ENCODE measurements at places on chromosomes 5 and 9. TPM values are rescaled to one million over a fixed set of nuclear protein-coding genes. Genes with fewer than 3 reads are reported as not detected.

P4HA2 gene
- 79.6 TPM for total RNA-seq

GRCh38 chr5:150055326-150056074 lies 30.9 kb downstream of the CSF1R start:
- DNase-seq, result no peak
- no peaks in the 10 kb centered on the region for H3K27me3 ChIP-seq
- no peak overlapping the region for H3K4me3 ChIP-seq
- peaks cover 16% of the 10 kb centered on the region for H3K36me3 ChIP-seq
- no peaks in the 10 kb centered on the region for H3K4me1 ChIP-seq

- H3K27ac ChIP-seq, result no peak overlapping the region
- no peaks in the 10 kb centered on the region for H3K27me3 ChIP-seq
- DNase-seq, result no peak
These were observed 39.0 kb upstream of the TARS1 start for GRCh38 chr5:33401482-33402390.

GRCh38 chr5:43711496-43711895 lies 108.5 kb downstream of the NNT start:
- no peaks in the 10 kb centered on the region for H3K27me3 ChIP-seq
- no peaks in the 10 kb centered on the region for H3K4me1 ChIP-seq
- H3K4me3 ChIP-seq, result no peak overlapping the region
- H3K27ac ChIP-seq, result no peak overlapping the region
- H3K36me3 ChIP-seq, result no peaks in the 10 kb centered on the region

C9orf43 gene
- total RNA-seq, result 0.61 TPM

CARTPT gene
- 0.67 TPM for total RNA-seq

LRRC70 gene
- 2.7 TPM for total RNA-seq

PRDM9 gene
- total RNA-seq, result not detected

SURF6 gene
- total RNA-seq, result 16.0 TPM

DNA sequence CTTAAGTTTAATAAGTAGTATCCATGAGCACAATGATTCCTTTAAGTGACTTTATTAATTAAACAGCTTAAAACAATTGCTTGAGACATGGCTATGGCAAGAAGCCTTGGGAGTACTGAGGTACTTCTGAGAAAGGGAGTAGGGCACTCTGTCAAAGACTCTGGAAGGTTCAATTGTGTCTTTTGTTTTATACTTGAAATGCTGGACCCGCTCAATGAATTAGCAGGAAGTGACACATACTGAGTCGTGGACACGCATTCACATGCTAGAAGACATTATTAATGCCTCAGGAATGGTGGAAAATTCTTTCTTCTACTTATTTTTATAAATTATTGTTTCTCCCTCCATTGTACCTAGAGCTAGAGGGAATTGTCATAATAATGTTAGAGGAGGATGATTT lies 347.3 kb upstream of the ZNF608 start:
- DNase-seq, result no peak
- no peaks in the 10 kb centered on the region for H3K4me1 ChIP-seq
- H3K27me3 ChIP-seq, result no peaks in the 10 kb centered on the region
- H3K36me3 ChIP-seq, result no peaks in the 10 kb centered on the region
- no peak overlapping the region for H3K27ac ChIP-seq
- H3K4me3 ChIP-seq, result no peak overlapping the region

DNA sequence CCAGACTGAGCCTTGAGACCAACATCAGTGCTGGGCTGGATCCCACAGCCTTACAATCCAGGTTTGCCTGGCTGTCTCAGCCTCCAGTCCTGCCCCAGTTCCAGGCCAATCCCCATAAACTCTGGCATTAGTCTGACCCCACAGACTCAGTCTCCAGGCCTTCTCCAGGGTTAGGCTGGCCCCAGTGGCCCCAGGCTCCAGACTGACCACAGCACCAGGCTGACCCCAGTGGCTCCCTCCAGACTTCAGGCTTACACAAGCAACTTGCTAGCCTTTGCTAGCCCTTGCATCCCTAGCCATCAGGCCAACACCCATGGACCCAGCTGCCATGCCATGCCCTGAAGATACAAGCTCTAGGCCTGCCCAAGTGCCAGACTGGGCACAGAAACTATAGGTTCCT lies 1326.0 kb upstream of the C9orf72 start:
- DNase-seq, result no peak
- H3K27me3 ChIP-seq, result no peaks in the 10 kb centered on the region
- no peak overlapping the region for H3K4me3 ChIP-seq
- H3K27ac ChIP-seq, result no peak overlapping the region

GRCh38 chr5:378301-378891 lies 56.9 kb downstream of the AHRR start:
- H3K27ac ChIP-seq, result no peak overlapping the region
- H3K4me1 ChIP-seq, result no peaks in the 10 kb centered on the region
- no peak overlapping the region for H3K4me3 ChIP-seq
- DNase-seq, result peak; percentile 2
- peaks cover 8% of the 10 kb centered on the region for H3K27me3 ChIP-seq

GRCh38 chr9:3884736-3885135 lies 358.9 kb upstream of the RFX3 start:
- no peak for DNase-seq
- H3K4me3 ChIP-seq, result no peak overlapping the region
- H3K27ac ChIP-seq, result no peak overlapping the region
- H3K27me3 ChIP-seq, result no peaks in the 10 kb centered on the region
- H3K4me1 ChIP-seq, result no peaks in the 10 kb centered on the region

DNA sequence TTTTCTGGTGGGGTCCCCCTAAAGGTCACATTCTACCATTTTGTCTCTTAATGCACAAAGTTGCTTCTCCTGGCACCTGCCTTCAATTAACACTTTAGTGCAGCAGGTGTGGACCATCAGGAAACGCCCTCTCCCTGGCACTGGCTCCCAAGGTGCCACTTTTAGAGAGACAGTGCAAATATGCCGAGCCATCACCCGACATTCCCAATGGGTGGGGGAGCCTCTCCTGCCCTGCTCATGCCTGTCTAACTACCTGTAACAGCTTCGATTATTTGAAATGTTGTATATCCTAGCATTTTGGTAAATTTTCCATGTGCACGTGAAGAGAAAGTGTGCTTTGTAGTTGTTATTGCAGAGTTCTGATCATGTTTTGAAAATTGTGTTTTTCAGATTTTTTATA lies 13.2 kb upstream of the LRRC14B start:
- no peaks in the 10 kb centered on the region for H3K4me1 ChIP-seq
- no peaks in the 10 kb centered on the region for H3K27me3 ChIP-seq
- H3K4me3 ChIP-seq, result no peak overlapping the region
- DNase-seq, result no peak
- H3K27ac ChIP-seq, result no peak overlapping the region
- no peaks in the 10 kb centered on the region for H3K36me3 ChIP-seq

FBXW11 gene
- 25.9 TPM for total RNA-seq

PCDHB9 gene
- total RNA-seq, result 0.47 TPM

DMRT3 gene
- total RNA-seq, result not detected

DNA sequence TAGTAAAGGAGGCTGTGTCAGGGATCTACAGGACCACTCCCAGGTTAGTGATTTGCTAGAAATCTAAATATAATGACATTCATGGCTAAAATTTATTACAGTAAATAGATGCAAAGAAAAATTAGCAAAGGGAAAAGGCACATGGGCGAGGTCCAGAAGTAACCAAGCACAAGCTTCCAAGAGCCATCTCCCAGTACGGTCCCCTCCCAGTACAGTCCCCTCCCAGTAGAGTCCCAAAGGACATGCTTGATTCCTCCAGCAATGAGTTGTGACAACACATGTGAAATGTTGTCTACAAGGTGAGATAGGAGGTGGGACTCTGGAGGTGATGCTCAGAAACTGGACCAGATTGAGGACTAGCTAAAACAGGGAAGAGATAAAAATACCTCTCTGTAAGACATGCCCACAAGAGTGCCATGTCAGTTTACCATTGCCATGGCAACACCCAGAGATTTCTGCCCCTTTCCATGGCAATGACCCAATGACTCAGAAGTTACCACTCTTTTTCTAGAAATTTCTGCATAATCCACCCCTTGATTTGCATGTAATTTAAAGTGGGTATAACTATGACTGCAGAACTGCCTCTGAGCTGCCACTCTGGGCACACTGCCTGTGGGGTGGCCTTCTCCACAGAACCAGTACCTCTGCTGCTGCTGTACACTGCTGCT lies 27.9 kb upstream of the CEMIP2 start:
- DNase-seq, result no peak
- H3K36me3 ChIP-seq, result no peaks in the 10 kb centered on the region
- no peaks in the 10 kb centered on the region for H3K27me3 ChIP-seq
- no peak overlapping the region for H3K4me3 ChIP-seq
- H3K4me1 ChIP-seq, result peaks cover 4% of the 10 kb centered on the region

DNA sequence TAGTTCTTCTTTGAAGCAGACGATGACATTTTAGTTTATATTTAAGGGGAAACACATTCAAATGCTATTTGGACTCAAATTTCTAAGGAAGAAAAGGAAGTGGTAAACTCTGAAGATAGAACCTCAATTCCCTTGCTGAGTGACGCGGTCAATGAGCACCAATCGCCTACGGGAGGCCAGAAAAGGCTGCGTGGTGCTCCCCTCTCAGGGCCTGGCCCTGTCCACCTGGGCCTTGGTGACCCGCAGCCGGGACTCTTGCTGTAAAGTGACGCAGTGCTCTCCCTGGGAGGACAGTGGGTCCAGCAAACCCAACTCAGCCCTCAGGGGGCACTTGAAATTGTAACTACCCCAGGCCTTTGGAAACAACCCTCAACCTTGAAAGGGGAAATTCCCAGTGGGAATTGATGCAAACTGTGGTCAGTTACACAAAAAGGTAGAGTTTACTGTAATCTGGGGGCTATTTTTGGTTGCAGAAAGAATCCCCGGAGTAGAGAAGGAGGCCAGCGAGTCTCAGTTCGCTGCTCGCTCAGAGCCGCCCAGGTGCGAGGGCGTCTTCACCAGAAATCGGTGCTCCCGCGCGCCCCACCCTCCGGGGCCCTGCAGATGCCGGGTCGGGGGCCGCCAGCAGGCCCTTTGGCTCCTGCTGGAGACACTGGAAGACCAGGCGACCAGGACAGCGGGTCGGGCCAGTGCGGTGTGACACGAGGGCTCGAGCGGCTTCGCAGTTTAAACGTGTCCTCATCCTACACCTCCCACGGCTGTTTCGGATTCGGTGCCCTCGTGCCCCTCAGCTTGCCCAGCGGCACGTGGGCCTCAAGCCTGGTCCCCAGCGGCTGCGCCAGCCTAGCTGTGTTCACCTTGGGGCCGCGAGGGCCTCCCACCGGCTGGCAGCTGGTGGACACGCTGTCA lies 1.4 kb upstream of the ANKRD33B start:
- no peak overlapping the region for H3K4me3 ChIP-seq
- DNase-seq, result no peak
- H3K27ac ChIP-seq, result no peak overlapping the region
- peaks cover 35% of the 10 kb centered on the region for H3K27me3 ChIP-seq
- no peaks in the 10 kb centered on the region for H3K4me1 ChIP-seq

GRCh38 chr5:147061431-147061830 lies 173.4 kb upstream of the STK32A start:
- H3K36me3 ChIP-seq, result no peaks in the 10 kb centered on the region
- no peak overlapping the region for H3K4me3 ChIP-seq
- no peaks in the 10 kb centered on the region for H3K4me1 ChIP-seq

GRCh38 chr9:35374910-35375309 lies 115.0 kb upstream of the RUSC2 start:
- DNase-seq, result no peak
- no peaks in the 10 kb centered on the region for H3K4me1 ChIP-seq
- no peak overlapping the region for H3K27ac ChIP-seq
- no peak overlapping the region for H3K4me3 ChIP-seq
- peaks cover 5% of the 10 kb centered on the region for H3K36me3 ChIP-seq

GRCh38 chr5:157051604-157052245 lies 7.2 kb downstream of the HAVCR1 start:
- peak overlapping the region; percentile 70 for H3K27ac ChIP-seq
- H3K4me1 ChIP-seq, result no peaks in the 10 kb centered on the region
- no peaks in the 10 kb centered on the region for H3K27me3 ChIP-seq

TAF1L gene
- not detected for total RNA-seq

SETX gene
- total RNA-seq, result 36.8 TPM

RETREG1 gene
- total RNA-seq, result 49.9 TPM

GPR21 gene
- 1.2 TPM for total RNA-seq

PTGS1 gene
- 6.2 TPM for total RNA-seq

GABRA1 gene
- not detected for total RNA-seq

DNA sequence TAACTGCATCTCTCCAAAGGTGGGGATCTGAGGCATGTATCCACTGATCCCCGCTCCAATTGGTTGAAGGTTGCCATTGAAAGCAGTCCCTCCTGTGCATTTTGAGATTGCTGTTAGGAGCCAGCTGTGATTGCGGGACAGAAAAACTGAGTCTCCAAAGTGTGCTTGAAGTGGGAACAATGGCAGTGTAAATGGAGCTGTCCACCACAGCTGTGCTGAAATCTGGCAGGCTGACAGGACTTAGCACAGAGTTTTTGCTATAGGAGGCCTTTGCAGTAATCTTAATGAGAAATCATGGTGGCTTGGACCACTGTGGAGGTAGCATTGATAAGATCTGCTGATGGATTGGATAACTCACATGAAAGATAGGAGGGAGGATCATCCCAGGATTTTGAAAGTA lies 3.3 kb downstream of the RNF20 start:
- H3K4me3 ChIP-seq, result no peak overlapping the region
- H3K27me3 ChIP-seq, result no peaks in the 10 kb centered on the region
- no peak overlapping the region for H3K27ac ChIP-seq
- peaks cover 6% of the 10 kb centered on the region for H3K4me1 ChIP-seq

GRCh38 chr5:74017112-74017511 lies 391.1 kb downstream of the ARHGEF28 start:
- H3K36me3 ChIP-seq, result no peaks in the 10 kb centered on the region
- no peak overlapping the region for H3K4me3 ChIP-seq
- H3K27me3 ChIP-seq, result no peaks in the 10 kb centered on the region
- H3K27ac ChIP-seq, result no peak overlapping the region
- no peak for DNase-seq

- no peak overlapping the region for H3K4me3 ChIP-seq
- no peak for DNase-seq
- H3K27ac ChIP-seq, result no peak overlapping the region
- no peaks in the 10 kb centered on the region for H3K36me3 ChIP-seq
These were observed 23.9 kb downstream of the TLE1 start for GRCh38 chr9:81665322-81665871.

Measured in colonic mucosa (tissue), 4 donors.